Endodermal cell (in vitro differentiated cells): ENCODE measurements at places on chromosomes 7 and 10.

GRCh38 chr7:26437003-26437532 lies 145.4 kb downstream of the SNX10 start:
- DNase-seq, result no peak

DNA sequence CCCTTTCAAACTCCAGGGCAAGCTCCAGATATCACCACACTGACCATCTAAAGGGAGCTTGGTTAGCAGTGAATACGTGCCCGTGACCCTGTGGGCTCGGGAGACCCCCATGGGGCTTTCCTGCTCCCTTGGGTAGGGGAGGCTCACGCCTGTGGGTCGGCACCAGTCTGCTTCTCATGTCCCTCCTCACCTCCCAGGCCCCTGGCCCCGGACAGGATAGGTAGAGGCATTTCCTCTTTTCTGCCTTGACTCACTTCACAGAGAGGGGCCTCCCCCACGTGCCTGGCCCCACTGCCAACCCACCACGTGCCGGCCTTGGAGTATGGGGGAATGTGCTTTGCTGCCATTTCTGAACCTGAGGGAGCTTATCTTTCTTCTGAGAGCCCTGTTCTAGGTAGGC lies 131.3 kb upstream of the FAM20C start:
- no peak for DNase-seq

DNA sequence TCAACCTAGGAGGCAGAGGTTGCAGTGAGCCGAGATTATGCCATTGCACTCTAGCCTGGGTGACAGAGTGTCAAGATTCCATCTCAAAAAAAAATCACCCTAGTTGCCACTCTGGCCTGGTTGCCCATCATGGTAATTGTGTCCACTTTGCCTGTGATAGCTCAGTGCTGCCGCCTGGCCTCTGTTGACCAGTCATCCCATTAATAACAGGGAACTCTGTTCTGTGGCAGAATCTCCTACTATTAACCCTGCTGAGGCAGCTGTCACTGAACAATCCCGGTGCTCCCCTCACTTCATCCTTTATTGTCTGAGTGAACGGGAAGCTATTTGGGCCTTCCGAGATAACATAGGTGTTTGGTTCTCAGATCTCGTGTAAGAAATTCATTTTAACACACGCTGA lies 14.6 kb downstream of the ZNF3 start:
- DNase-seq, result no peak

GRCh38 chr10:129063877-129064276 lies 403.2 kb upstream of the MGMT start:
- no peak for DNase-seq

DNA sequence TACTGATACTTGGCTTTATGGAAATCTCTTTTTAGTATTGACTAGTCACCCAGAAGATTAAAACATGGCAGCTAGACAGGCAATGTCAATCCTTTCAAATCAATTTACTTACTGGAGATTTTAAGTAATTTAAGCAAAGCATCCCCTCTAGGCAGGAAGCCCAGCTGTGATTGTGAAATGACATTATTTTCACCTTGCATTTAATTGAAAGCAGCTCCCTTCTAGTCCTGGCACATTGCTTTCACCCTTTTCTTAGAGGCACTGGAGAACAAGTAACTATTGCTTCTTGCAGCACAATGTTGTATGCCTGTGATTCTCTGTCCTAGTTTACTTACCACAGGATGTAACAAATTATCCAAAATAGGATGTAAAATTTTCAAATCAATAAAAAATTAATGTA lies 13.3 kb downstream of the ST7 start:
- DNase-seq, result no peak

GRCh38 chr7:140640060-140640637 lies 464 bp downstream of the DENND2A start:
- DNase-seq, result peak; percentile 78

DNA sequence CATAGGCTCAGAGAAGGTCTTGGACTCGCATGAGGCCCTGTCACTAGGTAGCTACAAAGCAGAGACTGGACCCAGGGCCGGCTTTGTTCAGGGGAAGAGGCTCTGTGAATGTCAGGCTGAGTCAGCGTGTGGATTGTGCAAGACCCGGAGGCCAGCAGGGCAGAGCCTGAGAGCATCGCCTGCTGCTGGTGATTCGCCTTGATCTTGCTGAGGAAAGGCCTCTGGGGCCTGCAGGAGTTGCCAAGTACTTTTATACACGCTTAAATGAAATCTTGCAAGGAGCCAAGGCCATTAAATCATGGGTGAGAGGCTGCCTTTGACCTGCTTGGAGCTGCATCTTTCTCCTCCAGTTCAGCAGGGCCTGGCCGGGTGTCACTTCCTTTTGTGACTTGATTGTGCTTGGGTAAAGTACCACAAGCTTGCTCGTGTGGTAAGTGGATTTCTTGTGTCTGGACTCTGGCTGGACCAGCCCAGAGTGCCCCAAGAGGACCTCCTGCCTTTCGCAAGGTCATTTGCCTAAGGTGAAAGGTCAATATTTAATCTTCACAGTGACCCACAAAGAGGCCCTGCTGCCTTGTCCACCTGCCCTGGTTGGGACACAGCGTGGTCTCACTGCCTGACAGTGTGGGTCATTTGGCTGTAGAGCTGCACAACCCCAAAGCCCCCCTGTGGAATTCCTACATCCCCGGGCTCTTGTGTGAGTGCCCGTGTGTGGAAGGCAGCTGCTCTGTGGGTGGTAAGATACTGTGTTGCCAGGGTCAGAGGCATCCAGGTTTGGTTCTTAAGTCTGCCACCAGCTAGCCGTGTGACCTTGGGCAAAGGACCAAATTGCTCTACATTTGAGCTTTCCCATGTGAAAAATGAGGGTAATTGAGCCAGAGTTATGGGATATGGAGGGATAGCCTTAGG lies 38.6 kb upstream of the SH2D4B start:
- peak; percentile 76 for DNase-seq

DNA sequence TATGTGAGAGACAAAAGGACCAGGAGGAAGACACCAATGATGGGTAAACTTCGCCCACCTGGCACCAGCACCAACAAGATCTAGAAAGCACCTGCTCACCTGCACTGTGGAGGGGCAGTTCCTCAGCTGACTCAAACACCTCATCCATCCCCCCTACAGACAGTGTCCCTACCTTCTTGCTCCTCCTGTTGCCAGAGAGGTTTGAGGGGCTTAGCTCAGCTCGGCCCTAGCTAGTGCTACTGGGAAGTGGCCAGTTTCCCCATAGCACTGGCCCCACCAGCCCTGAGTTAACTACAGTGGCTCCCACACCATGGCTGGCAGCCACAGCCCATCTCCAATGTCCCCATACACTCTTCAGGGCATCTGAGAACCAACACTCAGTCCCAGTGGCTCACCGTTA lies 70.8 kb downstream of the GRID1 start:
- peak; percentile 24 for DNase-seq

DNA sequence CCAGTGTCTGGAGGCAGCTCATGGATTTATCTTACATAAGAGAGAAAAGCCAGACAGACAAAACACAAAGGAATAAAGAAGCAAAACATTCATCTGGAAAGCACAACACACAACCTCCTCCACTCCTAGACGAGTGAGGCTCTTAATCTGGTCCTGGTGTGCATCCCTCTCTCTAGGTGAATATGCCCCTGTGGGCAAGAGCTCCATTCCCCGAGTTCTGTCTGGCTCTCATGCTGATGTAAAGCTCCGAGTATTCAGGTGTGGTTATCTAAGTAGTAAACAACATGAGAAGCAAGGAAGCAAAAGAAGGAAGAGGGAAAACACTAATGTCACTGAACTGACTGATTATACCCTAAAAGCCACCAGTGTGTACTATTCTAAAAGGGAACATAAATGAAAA lies 47.9 kb upstream of the FEZF1 start:
- DNase-seq, result no peak

DNA sequence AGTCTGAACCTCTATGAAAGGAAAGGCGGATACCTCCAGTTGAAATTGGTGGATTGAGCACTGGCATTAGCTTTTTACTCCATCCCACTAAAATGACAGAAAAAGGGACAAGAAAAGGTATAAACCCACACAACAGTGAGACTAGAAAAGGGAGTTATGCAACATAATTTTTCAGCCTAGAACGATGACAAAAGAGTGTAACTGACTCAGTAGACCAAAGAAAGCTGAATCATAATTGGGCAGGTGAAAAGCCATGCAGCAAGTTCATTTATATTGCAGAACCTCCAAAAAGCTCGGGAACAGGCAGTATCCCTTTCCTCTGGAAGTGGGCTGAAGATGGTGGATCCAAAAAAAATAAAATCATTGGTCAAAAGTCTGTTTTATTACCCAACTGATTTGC lies 30.5 kb upstream of the ZCCHC24 start:
- DNase-seq, result no peak

- peak; percentile 67 for DNase-seq
These were observed 471 bp downstream of the PFKP start for GRCh38 chr10:3067859-3068179.

DNA sequence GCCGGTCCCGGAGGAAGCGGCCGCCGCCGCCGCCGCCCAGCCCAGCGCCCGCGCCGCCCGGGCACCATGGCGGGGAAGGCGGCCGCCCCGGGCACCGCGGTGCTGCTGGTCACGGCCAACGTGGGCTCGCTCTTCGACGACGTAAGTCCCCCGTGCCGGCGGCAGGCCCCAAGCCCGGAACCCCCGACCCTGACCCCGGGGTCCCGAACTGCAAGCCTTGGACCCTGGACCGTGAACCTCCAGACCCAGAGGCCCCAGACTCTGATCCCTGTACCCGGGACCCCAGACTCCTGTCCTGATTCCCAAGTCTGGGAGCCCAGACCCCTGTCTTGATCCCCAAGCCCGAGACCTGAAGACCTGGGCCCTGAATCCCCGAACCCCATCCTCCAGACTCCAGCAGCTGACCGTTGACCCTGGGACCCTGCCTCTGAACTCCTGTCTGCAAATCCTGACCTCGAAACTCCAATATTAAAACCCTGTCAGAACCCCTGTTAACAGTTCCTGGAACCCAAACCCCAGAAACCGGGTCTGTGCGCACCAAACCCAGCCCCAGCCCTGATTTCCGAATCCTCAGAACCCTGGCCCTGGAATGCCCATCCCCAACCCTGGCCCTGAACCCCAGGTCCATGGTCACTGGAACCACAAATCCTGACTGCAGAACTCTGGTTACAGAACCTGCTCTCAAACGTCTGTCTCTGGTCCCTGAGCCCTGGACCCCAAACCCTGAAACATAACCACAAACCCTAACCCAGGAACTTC lies 623 bp downstream of the INPP5A start:
- DNase-seq, result peak; percentile 62

DNA sequence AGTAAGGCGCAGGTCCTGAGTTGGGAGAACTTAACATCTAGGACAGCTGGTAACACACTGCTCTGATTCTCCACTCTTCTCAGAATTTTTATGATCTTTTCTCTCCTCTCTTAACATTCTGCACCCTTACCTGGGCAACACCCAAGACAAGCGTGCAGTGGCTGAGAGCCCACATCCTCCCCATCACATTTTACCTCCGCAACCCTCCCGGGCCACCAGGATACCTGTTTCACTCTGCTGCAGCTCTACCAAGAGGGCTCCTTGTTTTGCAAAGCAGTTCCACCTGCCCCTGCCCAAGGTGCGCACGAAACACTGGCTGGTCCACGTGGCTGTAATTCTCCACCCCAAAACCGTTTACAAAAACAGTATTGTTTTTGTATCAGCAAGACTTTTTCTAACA lies 81.5 kb downstream of the ITIH5 start:
- no peak for DNase-seq

- peak; percentile 94 for DNase-seq
These were observed 140.7 kb downstream of the SND1 start for GRCh38 chr7:127792528-127793342.

- DNase-seq, result no peak
These were observed 38.3 kb downstream of the MACROH2A2 start for GRCh38 chr10:70090951-70091350.

- no peak for DNase-seq
These were observed 8.3 kb downstream of the CDK14 start for GRCh38 chr7:90604383-90604782.

DNA sequence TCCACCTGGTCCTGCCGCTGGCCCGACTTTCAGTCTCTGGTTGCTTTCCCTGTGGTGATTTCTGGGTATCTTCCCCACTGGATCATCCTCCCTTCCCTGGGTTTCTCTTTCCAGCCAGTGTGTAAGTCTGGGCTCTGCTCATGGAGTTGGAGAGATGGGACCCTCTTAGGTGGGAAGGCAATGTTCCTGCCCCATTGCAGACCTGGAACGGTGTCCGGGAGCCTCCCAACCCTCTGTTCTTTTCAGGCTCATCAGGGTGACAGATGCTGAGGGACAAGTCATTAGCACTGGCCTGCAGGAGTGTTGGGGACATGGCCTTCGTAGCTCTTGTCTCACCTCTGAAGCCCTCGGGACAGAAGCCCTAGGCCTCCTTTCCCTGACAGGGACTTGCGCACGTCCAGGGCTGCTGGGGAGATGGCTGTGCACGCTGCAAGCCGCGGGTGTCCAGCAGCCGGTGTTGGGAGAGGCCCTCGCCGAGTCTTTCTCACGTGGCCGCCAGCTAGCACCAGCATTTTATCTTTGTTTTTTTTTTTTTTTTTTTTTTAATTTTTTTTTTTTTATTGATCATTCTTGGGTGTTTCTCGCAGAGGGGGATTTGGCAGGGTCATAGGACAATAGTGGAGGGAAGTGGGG lies 17.2 kb downstream of the ZNF783 start:
- DNase-seq, result no peak

GRCh38 chr7:26645121-26645520 lies 219.3 kb downstream of the SKAP2 start:
- no peak for DNase-seq

- DNase-seq, result no peak
These were observed 48.9 kb downstream of the RNLS start for GRCh38 chr10:88534072-88534665.

GRCh38 chr7:77199013-77199966 lies at the start of gene FGL2:
TSS of gene FGL2 (minus strand) at chr7:77199819. CDS start at chr7:77199793, 26 bp downstream.
- DNase-seq, result peak; percentile 60
